ENCODE measurements at places on chromosomes 4 and X.

DNA sequence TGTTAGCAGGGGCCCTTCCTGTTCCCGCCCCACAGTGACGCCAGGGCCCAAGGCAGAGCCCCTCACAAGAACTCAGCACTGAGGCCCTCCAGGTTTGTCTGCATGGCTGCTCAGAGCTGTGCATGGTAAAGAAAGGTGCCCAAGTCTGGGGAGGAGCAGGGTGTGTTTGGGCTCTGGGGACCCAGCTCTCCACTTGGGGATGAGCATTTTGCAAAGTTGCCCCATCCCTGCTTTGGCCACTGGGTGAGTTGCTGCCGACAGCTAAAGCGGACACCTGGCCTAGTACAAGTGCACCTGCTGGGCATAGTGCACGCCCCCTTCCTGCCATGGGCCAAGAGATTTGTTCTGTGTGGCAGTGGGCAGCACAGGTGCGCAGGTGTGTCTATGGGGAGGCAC, 2.0 kb upstream of the MXD4 start:
- no peak for DNase-seq

DNA sequence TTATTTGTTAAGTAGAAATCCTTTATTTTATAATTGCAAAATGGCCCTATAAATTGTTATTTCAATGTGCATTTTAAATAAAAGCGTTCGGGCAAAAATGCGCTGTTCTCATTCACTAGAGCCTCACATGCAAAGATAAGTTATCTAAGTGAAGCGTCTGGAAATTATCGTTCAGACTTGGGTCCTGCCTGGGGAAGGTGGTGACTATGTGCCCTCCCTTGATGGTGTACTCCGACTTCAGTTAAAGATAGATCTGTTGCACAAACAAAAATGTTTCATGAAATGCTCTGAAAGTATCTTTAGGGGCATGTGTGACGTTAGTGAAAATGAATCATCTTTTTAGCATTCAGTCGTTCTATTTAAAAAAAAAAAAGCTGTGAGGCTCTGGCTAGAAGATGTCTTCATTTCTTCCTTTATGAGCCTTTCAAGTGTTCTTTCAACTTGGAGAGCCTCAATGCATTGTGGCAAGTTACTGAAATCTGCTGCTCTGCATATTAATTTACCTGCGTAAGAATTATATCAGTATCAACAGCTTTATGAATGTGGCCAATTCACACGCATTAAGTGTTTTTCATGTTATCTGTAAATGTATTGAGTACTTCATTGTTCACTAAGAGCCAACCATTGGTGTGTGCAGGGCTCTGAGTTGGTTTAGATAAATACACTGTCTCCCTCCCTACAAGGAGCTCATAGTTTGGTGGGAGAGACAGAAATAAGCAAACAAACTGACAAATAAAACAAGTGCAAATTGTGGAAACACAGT, 83.0 kb downstream of the AFF1 start:
- no peak for DNase-seq

DNA sequence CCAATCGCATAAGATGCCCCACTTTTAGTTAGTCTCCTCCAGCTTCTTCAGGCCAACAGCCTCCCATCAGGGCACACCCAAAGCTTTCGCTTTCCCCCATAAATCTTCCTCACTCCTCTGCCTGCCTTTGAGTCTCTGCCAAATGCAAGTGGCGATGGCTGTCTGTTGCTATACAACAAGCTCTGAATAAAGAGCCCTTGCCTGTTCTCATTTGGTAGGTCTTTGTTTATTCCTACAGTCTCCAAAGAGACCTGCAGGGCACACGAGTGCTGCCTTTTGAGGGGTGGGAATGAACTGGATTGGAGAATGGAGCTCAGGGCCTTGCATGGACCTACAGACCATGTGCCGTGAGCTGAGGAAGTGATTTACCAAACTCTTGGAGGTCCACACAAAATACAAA, 52.2 kb upstream of the SOD3 start:
- DNase-seq = no peak

DNA sequence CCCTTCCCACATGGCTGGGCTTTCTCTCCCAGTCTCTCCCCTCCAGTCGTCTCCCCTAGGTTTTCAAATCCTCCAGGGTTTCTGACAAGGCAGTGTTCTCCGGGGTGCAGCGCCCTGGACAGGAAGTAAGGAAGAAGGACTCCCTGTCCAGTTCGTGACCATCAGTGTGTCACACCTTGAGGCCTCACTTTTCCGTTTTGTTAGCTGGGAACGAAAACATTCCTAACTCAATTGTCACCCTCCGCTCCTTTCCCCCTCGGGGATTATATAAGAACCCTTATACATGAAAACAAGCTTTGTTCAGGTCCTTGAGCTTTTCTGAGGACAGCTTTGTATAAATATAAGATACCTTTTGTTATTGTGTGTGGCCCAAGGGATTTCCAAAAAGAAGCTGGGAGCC, 92.1 kb downstream of the KDR start:
- DNase-seq = no peak

DNA sequence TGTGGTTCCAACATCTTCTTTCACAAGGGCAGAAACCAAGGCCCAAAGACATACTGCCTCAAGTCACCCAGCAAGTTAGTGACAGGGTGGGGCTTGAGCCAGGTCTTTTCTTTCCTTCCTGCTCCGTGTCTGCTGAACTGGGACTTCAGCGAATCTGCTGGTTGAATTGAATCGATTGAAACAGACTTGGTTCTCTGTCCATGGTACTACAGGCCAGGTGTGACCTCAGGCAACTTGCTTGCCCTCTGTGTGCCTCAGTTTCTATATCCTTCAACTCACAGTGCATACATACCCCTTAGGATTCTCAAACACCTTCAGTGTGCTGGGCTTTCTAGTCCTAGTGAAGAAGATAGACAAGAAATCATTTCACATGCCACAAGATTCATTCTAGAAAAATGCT, 2.0 kb upstream of the ABLIM2 start:
- DNase-seq = no peak

DNA sequence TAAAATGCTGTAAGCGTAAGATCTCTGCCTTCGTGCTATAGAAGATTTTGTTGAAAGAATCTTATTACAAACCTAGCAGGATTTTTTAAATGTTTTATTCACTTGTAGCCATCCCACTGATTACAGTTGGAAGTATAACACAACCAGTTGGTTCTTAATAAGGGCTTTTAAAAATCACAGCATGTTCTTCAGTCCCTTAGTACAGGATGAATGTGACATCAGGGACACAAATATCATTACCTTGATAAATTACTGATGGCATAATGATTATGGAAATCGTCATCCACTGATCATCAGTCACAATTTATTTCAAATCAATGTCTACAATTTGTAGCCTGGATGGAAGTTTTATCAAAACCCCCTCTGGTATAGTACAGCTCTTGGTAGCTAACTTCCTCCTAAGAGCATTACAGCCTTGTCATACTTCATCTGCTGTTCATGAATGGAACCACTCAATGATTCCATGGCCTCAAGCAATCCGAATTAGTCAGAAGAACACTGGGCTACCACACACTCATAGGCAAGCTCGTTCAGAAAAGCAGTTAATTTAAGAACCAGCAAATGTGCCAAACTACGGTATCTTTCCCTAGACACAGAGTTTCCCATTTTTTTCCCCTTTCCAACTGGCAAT, 389.2 kb upstream of the TENM3 start:
- DNase-seq = no peak

DNA sequence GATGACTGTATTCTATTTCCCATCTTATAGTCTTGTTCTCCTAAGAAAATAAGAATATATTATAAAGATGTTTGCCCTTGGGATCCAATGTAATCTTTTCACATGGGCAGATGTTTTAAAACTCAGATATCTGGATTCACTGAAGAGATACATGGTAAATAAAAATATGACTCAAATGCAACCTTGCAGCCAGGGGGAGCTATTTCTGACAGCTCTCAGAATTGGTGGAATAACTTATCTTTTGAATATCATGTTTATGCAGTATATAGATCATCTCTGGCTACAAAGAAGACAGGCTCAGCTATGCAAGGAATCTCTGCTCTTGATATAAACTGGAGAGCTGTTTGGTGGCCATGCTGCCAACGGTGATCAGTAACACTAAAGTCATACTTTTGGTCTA, 274.7 kb downstream of the GLUD2 start:
- DNase-seq = no peak

All from stimulated activated CD8-positive, alpha-beta memory T cell treated with anti-CD3 and anti-CD28 coated beads, Interleukin-7, amount 100 ng/mL, for 1 hour (primary cell).